ENCODE measurements at places on chromosomes 12 and 14.

DNA sequence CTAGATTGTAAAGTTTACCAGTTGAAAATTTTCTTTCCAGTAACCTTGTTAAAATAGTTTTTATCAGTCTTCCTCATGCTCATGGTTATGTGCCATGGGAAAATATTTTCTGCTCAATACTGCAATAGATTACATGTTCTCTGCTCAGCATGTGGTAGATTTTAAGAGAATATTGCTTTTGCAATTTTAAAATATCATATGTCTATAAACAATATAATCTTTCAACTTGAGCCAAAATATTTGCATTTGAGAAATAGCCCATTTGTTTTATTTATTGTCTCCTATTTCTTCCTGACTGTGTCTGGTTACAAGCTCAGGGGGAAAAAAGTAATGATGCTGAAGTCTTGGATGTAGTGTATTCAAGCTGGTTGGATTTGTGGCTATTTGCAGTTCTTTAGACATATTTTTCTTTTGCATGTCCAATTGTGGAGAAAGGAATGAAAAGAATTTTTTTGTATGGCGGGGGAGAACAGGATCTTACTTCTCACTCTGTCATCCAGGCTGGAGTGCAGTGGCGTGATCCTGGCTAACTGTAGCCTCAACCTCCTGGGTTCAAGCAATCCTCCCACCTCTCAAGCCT, 342.6 kb upstream of the NAV3 start:
- DNase-seq = no peak

DNA sequence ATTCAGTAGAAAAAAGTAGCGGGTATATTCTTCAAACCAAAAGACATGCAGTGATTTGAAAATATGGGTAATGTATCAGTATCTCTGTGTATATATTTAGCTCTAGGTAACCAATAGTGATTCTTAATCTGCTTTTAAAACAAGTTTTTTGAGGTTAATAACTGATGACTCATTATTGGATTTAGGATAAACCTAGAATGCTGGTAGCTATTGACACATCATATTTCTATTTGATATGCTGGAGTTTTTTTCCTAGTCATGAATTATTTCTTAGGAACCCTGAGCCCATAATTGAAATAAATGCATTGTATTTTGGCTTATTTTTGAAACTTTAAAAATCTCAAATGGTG, 15.5 kb downstream of the ARF6 start:
- DNase-seq = no peak

DNA sequence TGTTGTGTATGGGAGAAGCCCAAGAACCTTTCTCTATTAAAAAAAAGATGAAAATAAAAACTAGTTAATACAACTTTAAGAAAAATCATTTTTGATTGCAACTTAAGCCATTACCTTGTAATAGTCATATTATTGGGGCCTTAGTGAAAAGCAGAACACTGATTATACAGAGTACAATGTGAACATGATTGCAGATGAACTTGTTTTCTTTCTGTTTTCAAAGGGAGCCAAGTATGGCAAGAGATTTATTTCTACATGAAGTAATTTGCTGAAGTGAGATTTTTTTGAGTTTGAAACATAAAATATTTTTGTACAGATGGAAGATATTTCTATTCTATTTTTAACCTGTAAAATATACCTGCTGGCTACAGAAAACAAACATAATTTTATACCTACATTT, 104.9 kb downstream of the GPR135 start:
- DNase-seq = no peak

- no peak for DNase-seq
Observed at GRCh38 chr12:54368025-54368708, 3.9 kb upstream of the GPR84 start.

DNA sequence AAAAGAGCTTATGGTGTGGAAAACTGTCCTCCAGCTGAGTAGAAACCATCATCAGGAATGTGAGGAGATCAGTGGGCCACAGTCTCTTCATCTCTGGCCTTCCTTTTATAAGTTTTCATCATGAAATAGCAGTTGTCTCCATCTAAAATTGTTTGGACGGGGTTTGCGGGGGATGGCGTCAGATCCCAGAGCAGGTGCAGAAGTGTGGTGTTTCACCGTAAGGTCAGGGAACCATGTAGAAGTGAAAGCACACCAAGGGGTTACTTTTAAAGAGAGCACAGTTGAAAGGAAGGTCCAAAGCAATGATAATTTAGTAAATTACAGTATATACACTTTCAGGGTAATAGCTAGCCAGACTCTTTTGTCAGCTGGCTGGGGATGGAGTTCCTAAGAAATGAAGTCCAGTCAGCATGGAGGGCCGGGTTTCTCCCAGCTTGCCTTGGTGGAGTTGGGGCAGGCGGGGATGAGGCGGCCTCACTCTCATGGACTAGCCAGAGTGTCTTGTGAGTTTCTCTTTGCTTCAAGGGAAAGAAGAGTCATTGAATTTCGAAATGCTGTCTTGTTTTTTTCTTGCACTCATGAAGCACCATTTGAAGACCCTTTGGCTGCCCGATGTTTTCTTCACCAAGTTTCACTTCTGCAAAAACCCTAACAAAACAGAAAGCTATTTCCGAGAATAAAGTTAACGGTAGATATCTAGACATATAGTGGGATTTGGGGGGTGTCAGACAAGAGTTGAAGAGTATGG, 100.6 kb downstream of the ETV6 start:
- DNase-seq = no peak

DNA sequence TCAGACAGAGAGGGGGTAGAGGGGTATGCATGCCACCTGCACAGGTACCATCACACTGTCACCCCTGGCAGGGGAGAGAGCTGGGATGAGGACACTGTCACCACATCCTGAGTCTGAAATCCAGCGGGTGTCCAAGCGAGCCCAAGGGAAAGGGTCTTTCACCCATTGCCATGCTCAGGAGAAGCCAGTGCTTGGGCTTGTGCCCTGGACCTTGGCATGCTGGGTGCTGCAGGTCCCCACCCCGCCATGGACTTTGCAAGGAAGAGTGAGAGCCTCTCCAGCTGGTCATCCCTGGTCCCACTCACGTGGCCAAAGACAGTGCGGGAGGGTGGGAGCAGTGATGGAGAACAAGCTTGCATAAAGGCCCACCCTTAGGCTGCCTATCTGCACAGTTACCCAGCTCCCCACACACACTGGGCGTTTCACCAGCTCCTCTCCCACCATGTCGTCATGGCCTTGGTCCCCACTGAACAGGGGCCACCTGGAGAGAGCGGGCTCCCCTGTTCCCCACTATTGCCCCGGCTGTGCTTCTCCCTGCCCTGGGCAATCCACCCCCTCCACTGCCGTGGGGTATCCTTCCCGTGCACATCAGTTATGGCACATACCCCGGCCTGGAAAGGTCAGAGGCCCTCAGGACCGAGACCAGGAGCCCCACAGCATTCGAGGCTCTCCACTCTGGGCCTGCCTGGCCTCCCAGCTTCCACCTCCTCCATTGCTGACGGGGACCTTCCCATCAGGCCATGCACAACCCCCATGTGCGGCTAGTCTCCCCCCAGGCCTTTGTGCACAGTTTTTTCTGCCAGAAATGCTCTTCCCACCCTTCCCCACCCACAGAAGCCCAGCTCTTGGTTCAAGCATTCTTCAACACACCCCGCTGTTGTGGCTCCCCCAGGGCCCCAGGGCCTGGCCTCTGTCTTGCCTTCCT, 58.6 kb upstream of the BCL11B start:
- DNase-seq = no peak

GRCh38 chr12:25491396-25492325, 61.4 kb downstream of the LMNTD1 start:
- DNase-seq = no peak

DNA sequence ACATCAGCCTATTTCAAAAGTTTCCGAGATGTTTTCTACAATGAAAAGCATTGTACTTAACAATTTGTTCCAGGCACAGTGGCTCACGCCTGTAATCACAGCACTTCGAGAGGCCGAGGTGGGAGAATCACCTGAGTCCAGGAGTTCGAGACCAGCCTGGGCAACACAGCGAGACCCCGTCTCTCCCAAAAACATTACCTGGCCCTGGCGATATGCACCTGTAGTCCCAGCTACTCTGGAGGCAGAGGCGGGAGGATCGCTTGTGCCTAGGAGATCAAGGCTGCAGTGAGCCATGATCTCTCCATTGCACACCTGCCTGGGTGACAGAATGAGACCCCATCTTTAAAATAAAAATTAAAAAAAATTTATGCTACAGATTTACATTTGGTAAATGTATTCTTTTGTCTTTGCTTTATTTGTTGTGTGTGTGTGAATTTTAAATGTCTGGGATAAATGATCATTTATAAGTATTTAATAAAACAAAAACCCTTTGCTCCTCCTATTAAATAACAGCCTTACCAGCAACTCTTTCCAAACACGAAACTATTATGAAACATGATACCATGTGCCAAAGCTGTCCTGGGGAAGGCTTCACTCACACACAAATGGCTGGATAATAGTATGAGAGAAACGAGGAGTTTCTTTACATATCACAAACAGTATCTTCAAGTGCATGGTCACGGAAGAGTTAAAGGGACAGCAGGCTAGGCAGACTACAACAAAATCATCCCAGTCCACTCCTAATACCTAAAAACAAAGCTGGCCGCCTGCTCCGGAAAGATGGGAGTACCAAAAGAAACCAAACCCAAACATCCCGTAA, 1.1 kb downstream of the ATXN3 start:
- DNase-seq = no peak
